ENCODE measurements at places on chromosomes 13 and 19. TPM values are rescaled to one million over a fixed set of nuclear protein-coding genes. Genes with fewer than 3 reads are reported as not detected.

FLT3 gene
- total RNA-seq = 0.22 TPM

CEACAM4 gene
- total RNA-seq = not detected

ADGRE1 gene
- total RNA-seq = 1.1 TPM

SERPINE3 gene
- not detected for total RNA-seq

C1QTNF9B gene
- total RNA-seq = not detected

DEDD2 gene
- total RNA-seq = 65.3 TPM

TICAM1 gene
- 1.4 TPM for total RNA-seq

TSHZ3 gene
- total RNA-seq = 4.7 TPM

SHKBP1 gene
- total RNA-seq = 43.8 TPM

WDR88 gene
- total RNA-seq = not detected

FBN3 gene
- total RNA-seq = not detected

SAFB gene
- 31.5 TPM for total RNA-seq

TRIM28 gene
- total RNA-seq = 545 TPM

TSSK6 gene
- 0.88 TPM for total RNA-seq

DNA sequence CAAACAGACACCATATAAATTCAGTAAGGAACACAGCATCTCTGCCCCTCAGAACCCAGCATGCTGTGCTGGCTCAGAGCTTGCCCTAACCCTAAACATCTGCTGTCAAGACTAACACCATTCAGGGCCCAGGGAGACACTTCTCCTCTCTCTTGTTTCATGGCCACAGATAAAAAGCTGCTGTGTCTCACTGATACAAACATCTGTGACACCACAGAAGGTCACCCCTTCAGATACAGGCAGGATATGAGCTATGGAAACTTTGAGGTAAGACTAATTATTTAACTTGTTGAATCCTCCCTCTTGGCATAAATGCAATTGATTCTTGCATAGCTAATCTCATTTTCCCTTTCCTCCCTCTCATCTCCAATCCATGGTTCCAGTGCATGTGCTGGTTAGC lies 61.6 kb upstream of the GPR12 start:
- no peak for DNase-seq

- DNase-seq = no peak
These were observed 30.3 kb downstream of the DHX34 start for GRCh38 chr19:47379381-47379938.

DNA sequence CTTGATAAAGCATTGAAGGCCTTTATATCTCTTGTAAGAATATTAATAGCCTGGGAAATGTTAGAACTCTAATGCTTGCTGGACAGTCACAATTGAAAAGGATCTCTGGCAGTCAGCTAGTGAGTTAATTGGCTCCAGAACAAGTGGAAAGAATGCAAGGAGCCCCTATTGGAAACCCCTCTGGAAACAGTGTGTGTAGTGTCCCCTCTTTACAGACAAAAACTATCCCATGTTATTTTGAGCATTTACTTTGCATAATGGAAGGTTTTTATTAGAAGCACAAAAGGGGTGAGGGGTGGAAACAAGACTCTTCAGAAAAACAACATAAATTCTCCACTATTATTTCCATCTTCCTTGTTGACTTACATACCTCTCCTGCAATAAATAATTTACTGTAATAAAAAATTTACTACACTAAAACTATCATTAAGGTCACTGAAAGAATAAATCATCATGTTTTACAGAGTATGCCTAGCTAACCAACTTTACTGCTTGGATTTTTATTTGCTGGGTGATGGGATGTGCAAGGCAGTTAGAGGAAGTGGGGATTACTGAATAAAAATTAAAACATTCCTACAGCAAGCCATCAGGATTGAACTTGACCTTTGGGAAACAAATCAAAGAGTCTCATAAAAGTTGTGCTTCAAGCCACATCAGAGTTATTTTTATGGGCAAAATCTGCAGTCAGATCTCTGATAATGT lies 610.4 kb downstream of the TBC1D4 start:
- DNase-seq = peak; percentile 83

DNA sequence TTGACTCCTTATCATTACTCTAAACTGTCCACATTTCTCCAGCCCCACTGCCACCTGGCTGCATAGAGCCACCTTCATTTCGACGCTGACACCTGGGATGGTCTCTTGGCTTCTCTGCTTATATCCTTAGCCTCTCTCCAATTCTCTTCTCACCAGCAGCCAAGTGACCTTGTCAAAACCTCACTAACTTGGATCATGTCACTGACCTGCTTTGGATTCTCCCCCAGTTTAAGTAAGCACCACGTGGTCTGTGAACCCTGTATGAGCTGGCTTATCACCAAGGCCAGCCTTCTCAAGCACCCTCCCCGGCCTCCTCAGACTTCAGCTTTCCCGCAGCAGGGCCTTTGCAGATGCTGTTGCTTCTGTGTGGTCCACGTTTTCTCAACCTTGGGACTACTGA lies 12.3 kb upstream of the GGACT start:
- no peak for DNase-seq

GRCh38 chr19:50817941-50818858 lies 5.4 kb downstream of the KLK1 start:
- DNase-seq = no peak

DNA sequence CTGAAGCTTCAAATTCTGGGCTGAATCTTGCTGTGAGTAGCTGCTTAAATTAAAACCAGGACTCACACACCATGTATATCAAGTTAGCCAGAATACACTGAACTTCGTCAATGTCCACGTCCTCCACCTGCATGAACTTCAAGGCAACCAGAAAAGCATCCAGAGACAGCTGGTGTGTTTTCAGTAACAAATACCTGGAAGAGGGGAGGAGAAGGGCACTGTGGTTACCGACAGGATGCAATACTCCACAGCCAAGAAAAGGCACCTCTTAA lies 20.4 kb downstream of the PROZ start:
- DNase-seq = peak; percentile 52

DNA sequence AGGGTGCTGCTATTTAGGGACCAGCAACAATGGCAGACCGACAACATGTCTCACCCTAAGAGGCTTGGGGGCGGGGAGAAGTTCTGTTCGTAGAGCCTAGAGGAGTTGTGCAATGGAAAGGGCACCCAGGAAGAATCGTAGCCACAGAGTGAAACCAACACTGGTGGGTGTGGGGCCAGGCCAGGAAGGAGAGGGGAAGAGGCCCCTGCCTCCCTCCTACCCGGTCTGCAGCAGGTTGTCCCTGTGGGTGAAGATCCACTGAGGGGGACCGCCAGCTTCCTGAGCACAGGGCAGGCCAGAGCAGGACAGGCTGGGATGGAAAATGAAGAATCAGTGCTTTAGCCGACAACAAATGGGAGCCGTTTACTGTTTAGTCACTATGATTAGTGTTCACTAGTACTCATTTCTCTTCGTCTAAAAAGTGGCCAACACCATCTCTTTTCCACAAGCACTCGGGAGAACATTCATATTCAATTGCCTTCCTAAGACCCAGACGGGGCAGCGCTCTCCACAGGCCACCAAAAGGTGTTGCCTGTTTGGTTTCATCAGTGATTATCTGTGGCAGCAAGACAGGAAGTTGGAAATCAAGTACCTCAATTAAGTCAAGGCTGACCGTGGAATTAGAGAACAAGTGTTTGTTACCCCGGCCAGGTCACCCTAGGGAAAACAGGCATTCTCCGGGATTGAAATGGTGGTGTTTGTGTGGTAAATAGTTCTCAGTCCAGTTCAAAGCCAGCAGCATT lies 1.1 kb upstream of the ATP11A start:
- no peak for DNase-seq

GRCh38 chr19:8242211-8242821 lies 33.1 kb downstream of the CERS4 start:
- DNase-seq = no peak

GRCh38 chr19:17306285-17306714 lies 628 bp downstream of the MRPL34 start:
- no peak for DNase-seq

GRCh38 chr13:59906413-59907049 lies 257.2 kb downstream of the DIAPH3 start:
- DNase-seq = peak; percentile 3

GRCh38 chr13:87674247-87674738 lies 3.1 kb downstream of the SLITRK5 start:
- no peak for DNase-seq

- DNase-seq = no peak
These were observed 21.4 kb downstream of the GAS6 start for GRCh38 chr13:113842336-113843062.

- DNase-seq = no peak
These were observed 4.9 kb upstream of the ERCC1 start for GRCh38 chr19:45428384-45429231.

DNA sequence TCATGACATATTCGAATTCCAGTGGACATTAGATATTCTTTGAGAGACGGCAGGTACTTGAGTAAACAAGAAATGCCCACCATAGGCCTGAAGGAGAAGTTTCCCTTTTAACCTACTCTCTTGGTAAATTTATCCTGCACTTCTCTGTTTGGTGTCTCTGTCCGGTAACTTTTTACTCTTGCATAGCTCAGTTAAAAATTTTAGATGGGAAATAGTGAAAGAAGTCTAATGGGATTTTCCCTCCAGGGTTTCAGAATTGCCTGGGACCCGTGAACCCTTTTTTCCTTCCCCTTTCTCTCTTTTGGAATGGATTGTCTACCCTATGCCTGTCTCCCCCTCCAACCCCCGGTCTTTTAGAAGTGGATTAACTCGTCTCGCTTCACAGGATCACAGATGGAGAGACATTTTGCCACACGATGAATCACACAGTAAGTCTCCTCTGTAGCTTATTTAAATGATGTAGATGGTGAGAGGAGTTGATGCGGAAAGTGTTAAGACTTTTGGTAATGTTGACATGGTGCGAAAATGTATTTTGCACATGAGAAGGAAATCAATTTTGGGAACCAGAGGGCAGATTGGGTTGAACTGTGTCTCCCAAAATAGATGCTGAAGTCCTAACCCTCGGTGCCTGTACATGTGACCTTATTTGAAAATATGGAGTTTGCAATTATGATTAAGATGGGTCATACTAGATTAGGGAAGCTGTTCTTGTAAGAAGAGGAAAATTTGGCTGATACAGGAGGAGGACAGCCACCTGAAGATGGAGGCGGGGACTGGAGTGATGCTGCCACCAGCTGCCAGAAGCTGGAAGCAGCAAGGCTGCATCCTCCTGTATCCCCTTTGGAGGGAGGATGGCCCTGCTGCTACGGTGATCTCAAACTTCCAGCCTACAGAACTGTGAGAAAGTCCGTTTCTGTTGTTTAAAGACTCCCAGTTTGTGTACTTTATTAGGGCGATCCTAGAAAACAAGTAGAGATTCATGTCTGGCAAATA lies 711 bp upstream of the MIPEP start:
- no peak for DNase-seq

- DNase-seq = peak; percentile 35
These were observed 8.3 kb downstream of the CACTIN start for GRCh38 chr19:3618144-3618810.

DNA sequence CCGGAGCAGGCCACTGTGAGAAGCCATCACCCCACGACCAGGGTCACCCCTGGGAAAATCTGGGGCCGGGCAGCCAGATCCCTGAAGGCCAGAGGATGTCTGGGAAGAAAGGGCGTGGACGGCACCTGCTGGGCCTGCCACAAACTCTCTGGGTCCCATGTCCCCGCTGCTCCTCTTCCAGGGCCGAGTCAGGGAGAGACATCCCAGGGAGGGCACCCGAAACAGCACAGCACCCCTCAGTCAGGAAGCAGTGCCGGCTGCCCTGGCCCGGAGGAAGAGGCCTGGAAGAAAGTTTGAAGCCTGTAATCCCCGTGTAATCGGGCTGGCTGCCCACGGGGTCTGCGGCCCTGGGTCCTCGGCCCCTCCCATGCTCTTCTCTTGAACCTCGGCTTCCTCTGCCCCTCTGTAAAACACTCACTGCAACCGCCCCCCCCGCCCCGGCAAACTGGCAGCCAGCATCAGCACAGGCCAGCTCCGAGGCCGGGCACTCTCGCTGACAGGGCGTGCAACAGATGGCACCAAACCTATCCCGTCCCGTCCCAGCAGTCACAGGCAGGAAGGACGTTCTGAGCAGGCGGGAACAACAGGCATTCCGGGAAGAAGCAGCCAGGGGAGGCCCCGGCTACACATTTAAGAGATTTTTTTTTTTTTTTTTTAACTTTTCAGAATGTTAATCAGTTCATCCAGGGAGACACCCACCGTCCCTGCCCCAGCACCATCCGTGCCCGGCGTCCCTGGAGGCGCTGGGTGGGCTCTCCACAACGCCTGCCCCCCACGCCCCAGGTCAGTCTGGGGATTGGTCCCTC lies 1.5 kb downstream of the SBNO2 start:
- peak; percentile 66 for DNase-seq

GRCh38 chr13:48492096-48492440 lies 40.8 kb downstream of the RCBTB2 start:
- no peak for DNase-seq

- no peak for DNase-seq
These were observed 275.2 kb upstream of the GPC6 start for GRCh38 chr13:92951273-92951890.

GRCh38 chr19:46447006-46447405 lies 18.3 kb upstream of the PNMA8C start:
- no peak for DNase-seq

GRCh38 chr13:43127103-43127798 lies 103.9 kb downstream of the DNAJC15 start:
- no peak for DNase-seq

DNA sequence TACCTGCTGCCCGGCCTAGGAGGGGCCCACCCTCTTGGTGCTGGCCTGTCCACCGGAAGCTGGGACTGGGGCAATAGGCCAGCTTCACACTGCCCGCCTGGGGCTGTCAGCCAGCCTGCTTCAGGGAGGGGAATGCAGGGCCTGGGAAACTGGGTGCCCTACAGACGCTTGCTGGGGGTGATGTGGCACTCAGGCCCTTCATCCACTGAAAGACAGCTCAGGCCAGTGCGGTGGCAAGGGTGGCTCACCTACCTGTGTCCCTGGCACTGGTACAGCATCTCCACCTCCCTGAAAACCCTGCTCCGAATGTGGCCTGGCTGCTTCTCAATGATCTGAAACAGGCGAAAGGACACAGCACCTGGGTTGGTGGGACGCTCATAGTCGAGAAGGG lies 7.8 kb downstream of the MKNK2 start:
- no peak for DNase-seq

DNA sequence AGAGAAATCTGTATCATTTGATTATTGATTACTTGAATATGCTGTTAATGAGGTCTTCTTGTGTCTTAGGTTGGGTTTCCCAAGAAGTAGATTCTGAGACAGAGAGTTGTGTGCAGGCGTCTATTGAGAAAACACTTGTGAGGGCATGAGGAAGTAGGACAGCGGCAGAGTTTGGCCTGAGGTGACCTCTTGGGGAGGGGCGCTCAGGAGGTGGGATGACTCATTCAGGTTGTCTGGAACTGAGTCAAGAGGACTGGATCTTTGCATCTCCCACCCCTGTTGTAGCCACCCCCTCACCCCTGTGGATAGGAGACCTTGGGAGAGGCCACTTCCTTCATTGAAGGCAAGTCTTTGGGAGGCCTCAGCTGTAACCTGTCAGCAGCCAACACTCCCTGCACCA lies 35.2 kb upstream of the WDFY2 start:
- DNase-seq = peak; percentile 11

GRCh38 chr13:28585561-28585960 lies 73.4 kb upstream of the POMP start:
- DNase-seq = no peak

- DNase-seq = peak; percentile 77
These were observed 21.5 kb downstream of the NFIC start for GRCh38 chr19:3387645-3388589.
